Bronchial epithelial cell (primary cell): ENCODE measurements at places on chromosomes 12 and 14. TPM values are rescaled to one million over a fixed set of nuclear protein-coding genes. Genes with fewer than 3 reads are reported as not detected.

CLEC6A gene
- under 0.01 TPM in 1 of 2 replicates, not detected in the other for total RNA-seq

VDR gene
- 3.2 and 3.4 TPM in 2 replicates for total RNA-seq

PRH1 gene
- total RNA-seq, result 13.3 and 13.7 TPM in 2 replicates

RASSF8 gene
- total RNA-seq, result 14.3 and 19.0 TPM in 2 replicates

CSAD gene
- total RNA-seq, result 6.6 and 11.1 TPM in 2 replicates

FIGNL2 gene
- total RNA-seq, result not detected in 2 replicates

SIRT4 gene
- total RNA-seq, result 0.79 and 1.3 TPM in 2 replicates

AQP6 gene
- under 0.01 TPM in 1 of 2 replicates, not detected in the other for total RNA-seq

TC2N gene
- 46.1 and 48.1 TPM in 2 replicates for total RNA-seq

USP44 gene
- total RNA-seq, result 0.13 and 0.26 TPM in 2 replicates

RAD9B gene
- total RNA-seq, result 0.26 TPM in 2 replicates

LTB4R2 gene
- 10.5 and 17.4 TPM in 2 replicates for total RNA-seq

TAS2R50 gene
- 1.0 and 2.1 TPM in 2 replicates for total RNA-seq

SMCO2 gene
- 1.7 and 1.8 TPM in 2 replicates for total RNA-seq

ATXN7L3B gene
- total RNA-seq, result 25.5 and 29.8 TPM in 2 replicates

PTHLH gene
- total RNA-seq, result 47.4 and 82.1 TPM in 2 replicates

KRT82 gene
- not detected in 2 replicates for total RNA-seq

AMIGO2 gene
- 3.7 and 61.1 TPM in 2 replicates for total RNA-seq

PRIMA1 gene
- not detected in 2 replicates for total RNA-seq

NGB gene
- 0.26 TPM in 1 of 2 replicates, not detected in the other for total RNA-seq

PELI2 gene
- total RNA-seq, result 1.7 and 2.1 TPM in 2 replicates

GLIPR1L1 gene
- total RNA-seq, result not detected in 2 replicates

CLEC1B gene
- not detected in 2 replicates for total RNA-seq

OTUB2 gene
- total RNA-seq, result 1.3 and 2.6 TPM in 2 replicates

OR8S1 gene
- not detected in 2 replicates for total RNA-seq

LRFN5 gene
- under 0.01 and 0.13 TPM in 2 replicates for total RNA-seq

SLC8A3 gene
- under 0.01 TPM in 1 of 2 replicates, not detected in the other for total RNA-seq

STON2 gene
- 47.4 and 65.5 TPM in 2 replicates for total RNA-seq

ANP32D gene
- total RNA-seq, result not detected in 2 replicates

SYNE3 gene
- 4.6 and 5.3 TPM in 2 replicates for total RNA-seq

IAPP gene
- not detected in 2 replicates for total RNA-seq

ALG10 gene
- total RNA-seq, result 2.6 and 6.0 TPM in 2 replicates

GPR65 gene
- total RNA-seq, result under 0.01 TPM in 1 of 2 replicates, not detected in the other

ZFHX2 gene
- 0.13 and 0.26 TPM in 2 replicates for total RNA-seq

LHX5 gene
- 0.26 and 0.77 TPM in 2 replicates for total RNA-seq

SERPINA12 gene
- total RNA-seq, result not detected in 2 replicates

PTPRR gene
- under 0.01 and 0.26 TPM in 2 replicates for total RNA-seq

ANO4 gene
- total RNA-seq, result 2.4 TPM in 2 replicates

IL26 gene
- total RNA-seq, result not detected in 2 replicates

SMIM41 gene
- 0.13 and 0.26 TPM in 2 replicates for total RNA-seq

SDR9C7 gene
- 0.26 and 4.9 TPM in 2 replicates for total RNA-seq

SLC7A8 gene
- 1.1 and 9.0 TPM in 2 replicates for total RNA-seq

GALNT16 gene
- not detected in 2 replicates for total RNA-seq

ADAMTS20 gene
- not detected in 2 replicates for total RNA-seq
